ENCODE measurements at places on chromosomes 1 and 21.

GRCh38 chr1:7406641-7407543 lies 364.2 kb upstream of the VAMP3 start:
- DNase-seq, result no peak

DNA sequence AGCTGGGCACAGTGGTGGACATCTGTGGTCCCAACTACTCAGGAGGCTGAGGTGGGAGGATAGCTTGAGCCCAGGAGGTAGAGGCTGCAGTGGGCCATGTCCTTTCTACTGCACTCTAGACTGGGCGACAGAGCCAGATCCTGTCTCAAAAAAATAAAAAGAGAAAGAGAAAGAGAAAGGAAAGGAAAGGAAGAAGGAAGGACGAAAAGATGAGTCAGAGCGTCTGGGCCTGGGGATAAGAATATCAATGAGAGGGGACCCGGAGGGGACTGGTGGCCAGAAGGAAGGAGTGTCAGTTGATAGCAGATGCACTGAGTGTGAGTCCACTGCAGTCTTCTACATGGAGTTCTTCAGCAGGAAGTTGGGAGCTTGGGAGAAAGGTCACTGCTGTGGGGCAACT lies 75.6 kb downstream of the SYT6 start:
- no peak for DNase-seq

DNA sequence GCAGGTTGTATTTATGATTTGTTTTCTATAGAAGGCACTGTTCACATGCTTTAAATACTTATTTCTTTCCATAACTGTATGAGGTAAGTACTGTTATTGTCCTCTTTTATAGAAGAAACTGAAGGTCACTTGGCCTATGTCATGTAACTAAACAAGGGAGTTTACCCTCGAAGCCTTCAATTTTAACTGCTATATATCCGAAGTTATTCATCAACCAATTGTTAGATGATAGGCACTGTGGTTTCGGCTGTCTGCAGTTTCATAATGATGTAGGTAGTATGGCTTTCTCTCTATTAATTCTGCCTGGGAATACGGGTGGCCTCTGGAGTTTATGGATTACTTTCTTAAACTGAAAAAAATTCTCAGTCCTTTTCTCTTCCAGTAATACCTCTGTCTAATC lies 413.3 kb upstream of the ADGRL2 start:
- DNase-seq, result no peak

- no peak for DNase-seq
Observed at GRCh38 chr1:111422546-111423391, 4.8 kb downstream of the OVGP1 start.

DNA sequence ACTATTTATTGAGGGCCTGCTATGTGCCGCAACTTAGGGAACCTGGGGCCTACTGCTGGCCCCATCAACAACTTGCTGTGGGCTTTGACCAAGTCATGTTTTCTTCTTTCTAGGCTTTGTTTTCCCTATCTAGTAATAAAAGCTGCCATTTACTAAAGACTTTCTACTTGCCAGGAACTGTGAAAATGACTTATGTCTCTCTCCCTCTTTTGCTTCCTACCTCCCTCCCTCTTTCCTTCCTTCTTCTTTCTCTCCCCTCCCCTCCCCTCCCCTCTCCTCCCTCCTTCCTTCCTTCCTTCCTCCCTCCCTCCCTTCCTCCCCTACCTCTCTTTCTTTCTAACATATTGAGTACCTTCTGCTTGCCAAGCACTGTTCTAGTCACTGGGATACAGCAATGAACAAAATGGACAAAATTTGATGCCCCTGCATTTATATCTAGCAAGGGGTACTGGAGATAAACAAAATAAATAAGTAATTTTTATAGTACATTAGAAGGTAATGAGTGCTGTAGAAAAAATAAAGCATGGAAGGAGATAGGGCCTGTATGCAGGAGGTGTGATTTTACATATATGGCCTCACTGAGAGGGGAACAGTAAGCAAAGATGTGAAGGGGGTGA lies 170.3 kb upstream of the USP24 start:
- no peak for DNase-seq

DNA sequence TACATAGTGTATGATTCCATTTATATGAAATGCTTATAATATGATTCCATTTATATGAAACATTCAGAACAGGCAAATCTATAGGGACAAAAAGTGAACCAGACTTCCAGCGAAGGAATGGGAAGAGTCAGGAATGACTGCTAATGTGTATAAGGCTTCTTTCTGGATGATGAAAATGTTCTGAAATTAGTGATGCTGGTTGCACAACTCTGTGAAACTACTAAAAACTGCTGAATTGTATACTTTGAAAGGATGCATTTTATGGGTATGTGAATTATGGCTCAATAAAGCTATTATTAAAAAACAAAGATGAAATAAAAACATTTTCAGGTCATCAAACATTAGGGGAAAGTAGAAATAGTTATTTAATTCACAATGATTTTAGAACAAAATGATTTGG lies 14.1 kb upstream of the IL24 start:
- no peak for DNase-seq

- no peak for DNase-seq
Observed at GRCh38 chr1:218938259-218938658, 235.4 kb upstream of the LYPLAL1 start.

- DNase-seq, result no peak
Observed at GRCh38 chr1:112061901-112062320, 72.4 kb upstream of the KCND3 start.

- no peak for DNase-seq
Observed at GRCh38 chr1:58650141-58650540, 49.7 kb downstream of the MYSM1 start.

- no peak for DNase-seq
Observed at GRCh38 chr1:64223329-64224151, 20.1 kb downstream of the UBE2U start.

- DNase-seq, result no peak
Observed at GRCh38 chr1:21865943-21866706, 54.1 kb downstream of the LDLRAD2 start.

DNA sequence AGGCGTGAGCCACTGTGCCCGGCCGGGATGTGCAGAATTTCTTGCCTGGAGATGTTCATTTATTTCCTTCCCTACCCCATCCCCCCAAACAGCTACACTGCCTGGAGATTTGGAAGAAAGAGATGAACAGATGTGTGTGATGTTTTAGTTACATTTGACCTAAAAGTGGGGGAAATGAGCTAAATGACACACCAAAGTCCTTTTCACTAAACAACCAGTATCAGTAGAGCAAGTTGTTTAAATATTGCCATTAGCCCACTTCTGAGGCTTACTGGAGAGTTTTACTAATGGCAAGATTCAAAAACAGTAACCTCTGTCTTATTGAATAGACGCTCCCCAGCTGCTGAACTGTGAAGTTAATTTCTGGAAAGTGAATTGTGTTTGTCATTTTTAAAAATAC lies 100.1 kb downstream of the RUNX1 start:
- DNase-seq, result no peak

DNA sequence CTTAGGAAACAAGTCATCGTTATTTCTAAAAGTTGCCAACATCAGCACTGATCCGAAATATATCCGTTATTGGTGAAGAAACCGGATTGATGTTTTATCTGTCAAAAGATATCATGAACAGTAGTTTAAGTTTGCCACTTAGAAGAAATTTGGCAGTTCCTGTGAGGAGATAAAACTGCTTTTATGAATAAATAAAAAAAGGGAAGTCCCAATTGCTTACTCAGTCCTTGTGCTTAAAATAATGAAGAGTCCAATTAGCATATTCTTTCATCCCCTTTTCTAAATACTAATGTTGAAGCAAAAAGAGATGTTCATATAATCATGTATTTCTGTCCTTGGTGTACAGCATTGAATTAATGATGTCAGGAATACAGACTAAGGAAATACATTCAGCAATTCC lies 164.6 kb downstream of the NCAM2 start:
- DNase-seq, result no peak

DNA sequence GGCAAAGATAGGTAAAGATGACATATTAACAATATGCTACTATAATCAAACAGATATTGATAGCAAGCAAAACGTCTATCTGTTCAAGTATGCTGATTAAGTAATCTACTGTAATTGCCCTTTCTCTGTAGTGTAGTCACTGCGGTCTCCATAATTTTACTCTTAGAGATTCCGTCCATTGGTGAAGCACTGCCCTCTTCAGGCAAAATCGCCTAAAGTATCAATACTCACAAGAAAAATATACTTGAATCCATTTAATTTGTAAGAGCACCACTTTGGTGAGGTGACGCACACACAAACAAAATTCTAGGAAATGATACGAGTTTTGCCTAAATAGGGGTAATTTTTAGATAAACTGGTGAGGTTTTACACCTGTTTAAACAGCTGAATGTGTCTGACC lies 434.6 kb upstream of the CHRM3 start:
- no peak for DNase-seq

- no peak for DNase-seq
Observed at GRCh38 chr1:47510282-47510811, 72.5 kb downstream of the FOXD2 start.

- no peak for DNase-seq
Observed at GRCh38 chr21:32803651-32804050, 32.1 kb upstream of the PAXBP1 start.

DNA sequence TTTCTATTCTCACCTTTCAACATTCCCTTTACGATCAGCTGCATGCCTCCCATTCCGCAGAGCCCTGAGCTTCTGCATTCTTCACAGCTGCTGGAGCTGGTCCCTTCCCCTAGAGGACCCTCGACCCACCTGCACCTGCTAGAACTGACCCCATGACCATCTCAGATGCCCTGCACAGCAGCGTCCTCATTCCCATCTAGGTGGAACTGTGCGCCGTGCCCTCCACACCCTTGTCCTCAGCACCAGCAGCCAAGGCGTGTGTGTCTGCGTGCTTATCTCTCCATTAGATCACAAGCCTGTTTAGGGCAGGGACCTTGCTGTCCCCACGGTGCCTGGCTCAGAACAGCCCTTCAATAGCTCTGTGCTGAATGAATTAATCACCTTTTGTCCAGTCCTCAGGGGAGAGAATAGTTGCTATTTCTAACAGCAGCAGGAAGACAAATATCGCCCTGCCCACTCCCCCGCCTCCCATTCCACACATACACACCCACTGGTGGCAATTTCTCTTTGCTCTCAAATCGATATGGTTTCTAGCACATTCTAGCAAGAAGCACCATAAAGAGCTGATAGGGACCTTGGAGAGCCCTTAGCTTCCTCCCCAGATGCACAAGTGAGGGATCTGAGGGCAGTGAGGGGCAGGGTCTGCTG lies 61.7 kb downstream of the KCNN3 start:
- DNase-seq, result no peak

DNA sequence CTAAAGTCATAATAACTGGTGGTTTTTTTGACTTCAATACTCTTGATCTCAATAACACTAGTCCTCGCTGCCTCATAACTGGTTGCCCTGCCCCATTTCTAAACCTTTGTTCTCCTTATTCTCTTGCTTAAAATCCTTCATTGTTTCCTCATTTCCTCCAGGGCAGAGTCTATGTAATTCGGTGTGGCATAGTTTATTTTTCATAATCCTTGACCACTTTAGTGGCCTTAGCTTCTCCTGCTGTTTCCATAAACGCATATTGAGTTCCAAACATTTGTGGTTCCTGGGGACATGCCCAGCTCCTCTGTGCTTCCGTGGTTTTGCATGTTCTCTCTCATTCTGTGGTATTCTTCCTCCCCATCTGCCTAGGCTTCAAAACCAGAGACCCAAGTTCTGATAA lies 19.0 kb upstream of the TLCD4 start:
- no peak for DNase-seq

DNA sequence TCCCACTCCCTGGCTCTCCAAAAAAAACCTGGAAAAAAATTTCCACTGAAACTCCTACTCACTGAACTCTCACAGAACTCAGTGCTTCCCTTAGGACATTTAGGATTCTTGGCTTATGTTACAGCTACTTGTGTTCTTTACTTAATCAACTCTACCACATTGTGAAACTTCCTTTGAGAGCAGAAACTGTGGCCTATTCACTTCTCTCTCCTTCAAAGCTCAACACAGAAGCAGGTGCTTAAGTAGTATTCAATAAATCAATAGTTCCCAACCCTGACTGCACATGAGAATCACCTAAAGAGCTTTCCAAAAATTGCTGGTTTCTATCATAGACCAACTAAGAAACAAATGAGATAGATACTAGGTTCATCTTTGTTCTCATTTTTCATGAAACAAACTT lies 67.9 kb upstream of the DMRTA2 start:
- DNase-seq, result no peak

- no peak for DNase-seq
Observed at GRCh38 chr21:32599526-32599925, 12.7 kb downstream of the CFAP298 start.

GRCh38 chr1:192545896-192546521 lies 29.6 kb upstream of the RGS1 start:
- no peak for DNase-seq

DNA sequence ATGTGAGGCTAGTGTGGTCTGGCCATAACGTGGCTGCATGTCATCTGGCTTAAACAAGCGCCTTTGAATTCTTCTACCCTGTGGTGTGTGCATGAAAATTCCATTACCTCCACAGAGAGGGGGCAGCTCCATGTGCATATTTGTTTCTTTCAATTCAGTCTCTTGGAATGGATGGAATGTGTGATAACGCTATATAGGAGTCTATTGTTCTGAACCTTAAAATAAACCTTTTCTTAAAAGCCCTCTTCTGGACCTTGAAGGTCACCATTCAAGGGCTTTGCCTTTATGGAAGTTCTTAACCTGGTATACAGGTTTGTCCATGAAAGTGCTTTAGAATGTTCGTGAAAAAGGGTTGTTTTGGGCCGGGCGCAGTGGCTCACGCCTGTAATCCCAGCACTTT lies 118.2 kb upstream of the ADGRL2 start:
- no peak for DNase-seq

- DNase-seq, result no peak
Observed at GRCh38 chr1:245862812-245863540, 644.1 kb downstream of the SMYD3 start.

- no peak for DNase-seq
Observed at GRCh38 chr1:244054924-244055263, 3.8 kb downstream of the ZBTB18 start.

- no peak for DNase-seq
Observed at GRCh38 chr1:29695803-29696202, 459.5 kb downstream of the PTPRU start.

GRCh38 chr1:221747839-221748238 lies 6.0 kb upstream of the DUSP10 start:
- no peak for DNase-seq

GRCh38 chr1:26166719-26167281 lies 2.0 kb downstream of the C1orf232 start:
- no peak for DNase-seq

Measured in stimulated activated CD4-positive, alpha-beta T cell treated with anti-CD3 and anti-CD28 coated beads, Interleukin-4, amount 100 ng/mL, for 4 hours (primary cell).